ENCODE measurements at places on chromosomes 2 and 18. TPM values are rescaled to one million over a fixed set of nuclear protein-coding genes. Genes with fewer than 3 reads are reported as not detected.

The SLC38A11 gene
- not detected for total RNA-seq

The IHH gene
- 0.47 TPM for total RNA-seq

The REG3A gene
- not detected for total RNA-seq

The CROCC2 gene
- total RNA-seq: not detected

The NT5DC4 gene
- total RNA-seq: not detected

The SCN9A gene
- total RNA-seq: 4.8 TPM
